Activated naive CD4-positive, alpha-beta T cell treated with anti-CD3 and anti-CD28 coated beads, Interleukin-2, amount 50 U/mL, for 72 hours (primary cell): ENCODE measurements at places on chromosomes 7 and 10. TPM values are rescaled to one million over a fixed set of nuclear protein-coding genes. Genes with fewer than 3 reads are reported as not detected.

PTN gene
- total RNA-seq: not detected

GCK gene
- total RNA-seq: 1.2 TPM

IFIT1B gene
- total RNA-seq: not detected

ATOH7 gene
- not detected for total RNA-seq

ERVW-1 gene
- total RNA-seq: not detected

PALS2 gene
- total RNA-seq: 23.2 TPM

HOXA5 gene
- not detected for total RNA-seq

HEPACAM2 gene
- not detected for total RNA-seq

PKD2L1 gene
- total RNA-seq: 0.10 TPM

ZNF804B gene
- not detected for total RNA-seq

PRR15 gene
- not detected for total RNA-seq

EMX2 gene
- total RNA-seq: not detected

FAM237B gene
- total RNA-seq: not detected

GBX1 gene
- not detected for total RNA-seq

PHYHIPL gene
- total RNA-seq: not detected

CYP2C8 gene
- not detected for total RNA-seq

TMEM196 gene
- not detected for total RNA-seq

LEP gene
- total RNA-seq: not detected

MLXIPL gene
- not detected for total RNA-seq

NXPH1 gene
- not detected for total RNA-seq

ZNF33A gene
- total RNA-seq: 26.8 TPM

GNGT1 gene
- total RNA-seq: not detected

ASB4 gene
- not detected for total RNA-seq

WNT2 gene
- not detected for total RNA-seq

CCM2 gene
- total RNA-seq: 130 TPM

SLC29A4 gene
- total RNA-seq: not detected

LRRC17 gene
- total RNA-seq: not detected

EVX1 gene
- total RNA-seq: not detected

ST8SIA6 gene
- total RNA-seq: not detected

PIP gene
- not detected for total RNA-seq

WEE2 gene
- not detected for total RNA-seq

FAM25C gene
- total RNA-seq: not detected

LRMDA gene
- total RNA-seq: not detected

KCNIP2 gene
- total RNA-seq: 6.3 TPM

IGFBP3 gene
- total RNA-seq: not detected

NODAL gene
- not detected for total RNA-seq

NCF1 gene
- 1.4 TPM for total RNA-seq

CD36 gene
- not detected for total RNA-seq

PAPSS2 gene
- total RNA-seq: 0.05 TPM

ITPRID1 gene
- not detected for total RNA-seq

PAX2 gene
- total RNA-seq: not detected

SLC18A3 gene
- not detected for total RNA-seq

ADRA2A gene
- total RNA-seq: not detected

LIPF gene
- total RNA-seq: not detected

NOD1 gene
- total RNA-seq: 8.2 TPM

LRIT1 gene
- total RNA-seq: not detected

SORBS1 gene
- 2.8 TPM for total RNA-seq

HSPB1 gene
- 42.5 TPM for total RNA-seq

KLF14 gene
- total RNA-seq: not detected

OPALIN gene
- not detected for total RNA-seq

SNCG gene
- 1.7 TPM for total RNA-seq

UTF1 gene
- not detected for total RNA-seq

COL26A1 gene
- not detected for total RNA-seq

PTTG1IP2 gene
- total RNA-seq: not detected

TDRD1 gene
- 0.31 TPM for total RNA-seq
